ENCODE measurements at places on chromosomes 1 and 21. TPM values are rescaled to one million over a fixed set of nuclear protein-coding genes. Genes with fewer than 3 reads are reported as not detected.

DNA sequence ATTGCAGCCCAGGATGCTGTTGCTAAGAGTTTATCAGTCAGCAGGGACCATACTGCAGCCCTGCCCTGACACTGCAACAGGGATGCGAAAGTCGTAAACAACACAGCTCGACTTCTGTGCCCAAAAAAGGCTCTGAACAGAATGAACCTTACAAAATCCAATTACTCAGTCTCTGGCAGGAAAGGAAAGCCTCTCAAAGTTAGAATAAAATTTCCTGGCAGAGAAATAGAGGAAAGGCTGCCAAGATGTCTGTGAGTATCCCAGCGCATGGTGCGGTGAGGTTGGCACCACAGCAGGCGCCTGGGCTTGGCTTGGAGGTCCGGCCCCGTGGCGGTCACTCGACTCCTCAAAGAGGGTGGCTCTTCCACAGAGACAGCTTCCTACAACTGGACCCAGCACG, 185.8 kb downstream of the PCP4 start:
- peaks cover 9% of the 10 kb centered on the region for H3K4me1 ChIP-seq
- H3K27ac ChIP-seq: no peak overlapping the region
- no peaks in the 10 kb centered on the region for H3K36me3 ChIP-seq

GRCh38 chr1:38870996-38871395, 2.2 kb downstream of the MYCBP start:
- H3K4me3 ChIP-seq: no peak overlapping the region
- peaks cover 2% of the 10 kb centered on the region for H3K36me3 ChIP-seq
- DNase-seq: no peak
- no peaks in the 10 kb centered on the region for H3K27me3 ChIP-seq

CRTC2 gene
- total RNA-seq: 47.1 TPM

MCOLN3 gene
- 7.6 TPM for total RNA-seq

MAP10 gene
- total RNA-seq: 2.2 TPM

GRCh38 chr1:224081604-224082003, 32.3 kb upstream of the FBXO28 start:
- peaks cover 6% of the 10 kb centered on the region for H3K27me3 ChIP-seq
- H3K4me1 ChIP-seq: peaks cover 11% of the 10 kb centered on the region
- no peaks in the 10 kb centered on the region for H3K36me3 ChIP-seq
- H3K4me3 ChIP-seq: no peak overlapping the region
- H3K27ac ChIP-seq: no peak overlapping the region

DNA sequence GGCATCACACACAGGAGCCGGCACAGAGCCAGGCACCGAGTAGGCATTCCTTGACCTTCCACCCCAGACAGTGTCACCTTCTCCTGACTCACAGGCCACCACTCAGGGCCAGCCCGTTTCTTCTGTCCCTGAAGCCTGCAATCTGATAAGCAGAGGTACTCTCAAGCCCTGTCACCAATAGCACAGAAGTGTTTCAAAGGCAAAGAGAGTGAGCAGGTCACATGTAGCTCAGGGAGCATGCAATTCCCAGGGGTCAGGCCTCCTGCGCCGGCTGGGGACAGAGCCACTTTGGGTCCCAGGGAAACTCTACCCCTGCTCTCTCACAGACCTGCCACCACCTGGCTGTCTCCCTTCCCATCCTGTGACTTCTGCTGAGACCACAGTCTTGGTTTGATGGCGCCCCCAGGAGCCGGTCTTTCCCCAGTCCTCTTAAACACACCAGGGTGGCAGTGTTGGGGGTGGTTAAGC, 13.2 kb downstream of the CAPN9 start:
- no peak overlapping the region for H3K4me3 ChIP-seq
- no peaks in the 10 kb centered on the region for H3K36me3 ChIP-seq
- peaks cover 14% of the 10 kb centered on the region for H3K27me3 ChIP-seq
- peaks cover 15% of the 10 kb centered on the region for H3K4me1 ChIP-seq

INAVA gene
- 35.7 TPM for total RNA-seq

DNA sequence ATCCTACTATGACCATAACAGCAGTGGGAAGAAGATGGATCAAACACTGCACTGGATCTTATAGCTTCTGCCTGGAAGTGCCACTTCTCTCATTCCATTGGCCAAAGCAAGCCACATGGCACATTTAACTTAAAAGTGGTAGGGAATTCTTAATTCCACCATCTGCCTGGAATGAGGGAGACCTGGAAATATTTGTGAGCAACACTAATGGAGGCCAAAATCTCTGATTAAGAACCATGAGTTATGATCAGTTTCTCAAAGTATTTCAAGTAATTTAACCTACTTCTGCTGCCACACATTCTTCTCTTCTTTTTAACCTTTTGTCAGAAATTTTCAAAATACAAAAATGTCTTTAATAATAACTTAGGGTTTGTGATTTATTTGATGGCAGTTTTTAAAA, 154.0 kb upstream of the C1orf87 start:
- H3K27me3 ChIP-seq: peaks cover 24% of the 10 kb centered on the region
- no peaks in the 10 kb centered on the region for H3K4me1 ChIP-seq
- H3K4me3 ChIP-seq: no peak overlapping the region
- no peak overlapping the region for H3K27ac ChIP-seq
- no peaks in the 10 kb centered on the region for H3K36me3 ChIP-seq

GRCh38 chr21:40208948-40209345, 341.7 kb downstream of the PCP4 start:
- no peaks in the 10 kb centered on the region for H3K36me3 ChIP-seq
- H3K27ac ChIP-seq: no peak overlapping the region
- no peak for DNase-seq
- H3K4me1 ChIP-seq: no peaks in the 10 kb centered on the region

DNA sequence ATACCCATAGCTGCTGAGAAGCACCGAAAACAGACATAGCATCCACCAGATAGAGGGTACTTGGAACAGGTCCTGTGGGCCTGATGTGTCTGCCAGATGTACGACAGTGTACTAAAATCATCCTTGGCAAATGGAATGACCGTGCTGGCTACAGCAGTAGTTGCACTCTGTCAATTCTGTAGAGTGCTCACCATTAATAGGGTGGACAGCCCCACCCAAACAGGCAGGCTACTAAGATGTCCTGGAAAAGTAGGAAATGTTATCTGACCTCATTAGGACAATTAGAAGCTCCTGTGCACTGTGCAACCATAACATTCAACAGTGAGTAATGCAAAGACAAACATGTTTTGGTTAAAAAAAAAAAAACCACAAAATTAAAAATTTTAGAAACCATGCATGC, 106.2 kb downstream of the PTPN14 start:
- H3K4me1 ChIP-seq: peaks cover 71% of the 10 kb centered on the region
- H3K36me3 ChIP-seq: peaks cover 6% of the 10 kb centered on the region
- no peaks in the 10 kb centered on the region for H3K27me3 ChIP-seq
- DNase-seq: no peak
- H3K27ac ChIP-seq: peak overlapping the region; percentile 58

- H3K4me1 ChIP-seq: peaks cover 33% of the 10 kb centered on the region
- peak overlapping the region; percentile 98 for H3K27ac ChIP-seq
- peak overlapping the region; percentile 77 for H3K4me3 ChIP-seq
- H3K36me3 ChIP-seq: no peaks in the 10 kb centered on the region
- peak; percentile 43 for DNase-seq
- peaks cover 3% of the 10 kb centered on the region for H3K27me3 ChIP-seq
These were observed 775 bp downstream of the TMEM125 start for GRCh38 chr1:43270421-43271095.

- no peak overlapping the region for H3K27ac ChIP-seq
- no peaks in the 10 kb centered on the region for H3K27me3 ChIP-seq
- peaks cover 2% of the 10 kb centered on the region for H3K36me3 ChIP-seq
- H3K4me3 ChIP-seq: no peak overlapping the region
- no peak for DNase-seq
These were observed 61.9 kb downstream of the GPATCH2 start for GRCh38 chr1:217569021-217569420.

LCE1F gene
- not detected for total RNA-seq

DNA sequence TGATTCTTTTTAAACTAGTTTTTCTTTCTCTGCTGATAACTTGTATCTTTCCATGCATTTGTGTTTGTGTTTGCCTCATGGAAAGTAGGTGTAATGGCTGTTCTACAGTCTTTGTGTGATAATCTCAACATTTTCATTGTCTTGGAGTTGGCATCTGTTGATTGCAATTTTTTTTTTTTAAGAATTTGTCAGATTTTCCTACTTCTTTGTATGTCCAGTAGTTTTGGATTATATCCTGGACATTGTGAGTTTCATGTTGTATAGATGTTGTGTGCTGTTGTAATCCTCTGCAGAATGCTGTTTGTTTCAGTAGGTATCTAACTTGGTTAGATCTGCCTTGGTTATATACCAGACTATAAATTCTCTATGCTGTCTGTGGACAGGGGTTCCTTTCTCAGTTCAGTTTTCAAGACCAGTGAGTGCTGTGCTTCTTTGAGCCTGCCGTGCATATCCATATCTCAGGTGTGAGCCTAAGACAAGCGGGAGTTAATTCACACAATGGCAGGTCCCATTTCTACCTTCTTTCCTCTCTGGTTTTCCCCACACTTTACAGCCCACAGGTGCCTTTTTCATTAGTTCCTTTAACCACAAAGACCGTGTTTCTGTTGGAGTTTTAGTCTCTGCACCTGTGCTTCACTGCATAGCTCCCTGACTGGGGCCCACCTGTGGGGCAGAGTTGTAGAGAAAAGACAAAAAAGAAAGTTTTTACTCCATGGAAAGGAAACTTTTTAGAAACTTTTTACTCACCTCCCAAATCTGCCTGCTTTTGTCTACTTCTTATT, 69.9 kb downstream of the ITSN1 start:
- no peaks in the 10 kb centered on the region for H3K27me3 ChIP-seq
- H3K27ac ChIP-seq: peak overlapping the region; percentile 20

NKAIN1 gene
- 9.4 TPM for total RNA-seq

DNA sequence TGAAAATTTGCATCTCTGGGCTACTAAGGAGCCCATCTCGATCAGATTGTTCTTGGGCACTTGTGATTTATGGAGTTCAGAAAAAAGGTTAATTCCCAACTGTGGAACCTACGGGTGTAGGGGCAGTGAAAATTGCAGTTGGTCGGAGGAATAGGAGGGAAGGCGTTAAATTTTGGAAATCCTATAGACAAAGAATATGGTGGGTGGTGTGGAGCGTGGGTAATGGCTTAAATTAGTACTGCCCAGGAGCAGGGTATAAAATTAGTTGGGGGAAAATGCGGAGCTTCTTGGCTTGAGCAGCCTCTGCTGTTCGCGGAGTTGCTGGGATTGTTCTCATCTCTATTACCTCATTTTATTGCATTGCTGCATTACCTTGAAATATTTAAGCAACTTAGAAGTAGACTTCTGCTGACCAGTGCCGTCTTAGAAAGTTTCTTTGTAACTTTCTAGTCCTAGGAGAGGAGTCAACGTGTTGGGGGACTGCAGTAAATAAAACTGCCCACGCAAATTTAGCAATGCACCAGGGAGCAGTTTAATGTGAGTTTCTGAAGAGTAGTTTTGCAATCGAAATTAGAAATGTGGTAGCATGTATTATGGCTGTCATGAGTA, 514 bp downstream of the S1PR1 start:
- peak overlapping the region; percentile 97 for H3K27ac ChIP-seq
- H3K27me3 ChIP-seq: no peaks in the 10 kb centered on the region
- peak overlapping the region; percentile 87 for H3K4me3 ChIP-seq
- DNase-seq: no peak

CNR2 gene
- not detected for total RNA-seq

- H3K4me1 ChIP-seq: peaks cover 47% of the 10 kb centered on the region
- DNase-seq: peak; percentile 58
- peak overlapping the region; percentile 98 for H3K27ac ChIP-seq
- no peaks in the 10 kb centered on the region for H3K27me3 ChIP-seq
- H3K4me3 ChIP-seq: peak overlapping the region; percentile 95
These were observed 747 bp downstream of the ADAMTS1 start for GRCh38 chr21:26844258-26845065.

CNN3 gene
- total RNA-seq: 247 TPM

- H3K4me3 ChIP-seq: no peak overlapping the region
- H3K36me3 ChIP-seq: no peaks in the 10 kb centered on the region
- H3K27me3 ChIP-seq: peaks cover 8% of the 10 kb centered on the region
- no peak for DNase-seq
These were observed 60.8 kb downstream of the FAM163A start for GRCh38 chr1:179803918-179804317.

CIART gene
- total RNA-seq: 10.6 TPM

NPPA gene
- not detected for total RNA-seq

DNA sequence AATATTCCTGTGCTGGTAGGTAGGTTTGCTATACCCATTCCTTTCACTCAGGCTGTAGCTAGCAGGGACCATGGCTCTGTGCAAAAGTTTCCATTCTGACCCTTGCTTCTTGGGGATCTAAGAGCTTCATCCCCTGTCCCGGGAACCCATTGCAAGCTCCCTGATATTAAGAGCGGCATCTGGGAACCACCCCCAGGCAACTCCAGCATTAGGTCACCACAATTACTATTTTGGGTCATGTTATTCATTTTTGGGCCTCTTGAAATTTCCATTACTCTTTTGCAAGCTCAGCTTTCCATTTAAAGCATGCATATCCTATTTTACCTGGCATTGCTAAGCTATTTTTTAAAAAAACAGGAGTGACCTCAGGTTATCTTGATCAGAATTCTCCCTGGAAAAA, 22.1 kb upstream of the ACTRT2 start:
- H3K4me3 ChIP-seq: no peak overlapping the region
- no peak for DNase-seq
- H3K36me3 ChIP-seq: no peaks in the 10 kb centered on the region
- no peaks in the 10 kb centered on the region for H3K27me3 ChIP-seq
- H3K27ac ChIP-seq: no peak overlapping the region

GRCh38 chr1:246753670-246754535, 29.7 kb downstream of the SCCPDH start:
- H3K27me3 ChIP-seq: no peaks in the 10 kb centered on the region
- peak; percentile 78 for DNase-seq
- H3K4me1 ChIP-seq: no peaks in the 10 kb centered on the region
- peaks cover 2% of the 10 kb centered on the region for H3K36me3 ChIP-seq

DNA sequence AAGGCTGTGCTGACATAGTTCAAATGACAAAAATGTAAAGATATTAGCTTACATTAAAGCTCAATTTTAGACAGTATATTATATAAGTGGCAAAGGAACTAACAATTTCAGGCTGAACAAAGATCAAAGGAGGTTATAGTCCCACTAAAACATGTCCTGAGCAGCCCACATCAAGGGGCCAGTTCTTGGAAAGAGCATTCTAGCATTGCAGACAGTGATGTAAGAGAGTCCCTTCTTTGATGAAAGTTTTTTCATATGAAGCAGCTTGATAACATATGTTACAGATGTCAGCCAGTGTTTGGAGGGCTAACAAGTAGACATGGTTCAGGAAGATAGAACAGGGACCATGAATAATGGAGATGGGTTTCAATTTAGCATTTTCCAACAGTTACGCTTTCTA, 301.7 kb downstream of the NTNG1 start:
- no peak for DNase-seq
- H3K4me3 ChIP-seq: no peak overlapping the region
- no peaks in the 10 kb centered on the region for H3K27me3 ChIP-seq
- H3K36me3 ChIP-seq: no peaks in the 10 kb centered on the region
- H3K27ac ChIP-seq: peak overlapping the region; percentile 4

GRCh38 chr1:113809670-113810602, 2.3 kb downstream of the RSBN1 start:
- DNase-seq: no peak
- peak overlapping the region; percentile 98 for H3K4me3 ChIP-seq
- H3K27ac ChIP-seq: peak overlapping the region; percentile 60
- H3K27me3 ChIP-seq: no peaks in the 10 kb centered on the region
- peaks cover 19% of the 10 kb centered on the region for H3K36me3 ChIP-seq

CELA2B gene
- total RNA-seq: not detected

DHDDS gene
- total RNA-seq: 47.5 TPM

PDZK1 gene
- 0.64 TPM for total RNA-seq
